ENCODE measurements at places on chromosomes 11 and 22. TPM values are rescaled to one million over a fixed set of nuclear protein-coding genes. Genes with fewer than 3 reads are reported as not detected.

The IGSF22 gene
- polyA plus RNA-seq: 0.90 TPM

The SMIM35 gene
- polyA plus RNA-seq: 0.12 TPM

The OR10A2 gene
- not detected for polyA plus RNA-seq

The HEPHL1 gene
- not detected for polyA plus RNA-seq

The HSCB gene
- 26.7 TPM for polyA plus RNA-seq

The FRMD8 gene
- polyA plus RNA-seq: 17.2 TPM

The POU2AF1 gene
- not detected for polyA plus RNA-seq

The F2 gene
- 0.94 TPM for polyA plus RNA-seq

The TBRG1 gene
- polyA plus RNA-seq: 83.2 TPM

The SLC22A24 gene
- not detected for polyA plus RNA-seq

The PHOX2A gene
- polyA plus RNA-seq: not detected

The HEPN1 gene
- polyA plus RNA-seq: not detected

The OR51M1 gene
- polyA plus RNA-seq: not detected

The CNTN5 gene
- 0.64 TPM for polyA plus RNA-seq

The TBX1 gene
- not detected for polyA plus RNA-seq

The ANO5 gene
- 3.6 TPM for polyA plus RNA-seq

The PPP2R5B gene
- 76.1 TPM for polyA plus RNA-seq

The GLYAT gene
- polyA plus RNA-seq: not detected

The DEUP1 gene
- polyA plus RNA-seq: 0.46 TPM

The FOLR2 gene
- polyA plus RNA-seq: not detected

The CDC45 gene
- 1.5 TPM for polyA plus RNA-seq

The BTBD18 gene
- polyA plus RNA-seq: not detected

The MMP10 gene
- polyA plus RNA-seq: not detected

The TMEM86A gene
- 3.3 TPM for polyA plus RNA-seq

The DSCAML1 gene
- 1.3 TPM for polyA plus RNA-seq

The OTOG gene
- polyA plus RNA-seq: 0.08 TPM

The PGA4 gene
- not detected for polyA plus RNA-seq

The PGR gene
- polyA plus RNA-seq: not detected

The CAPN1 gene
- polyA plus RNA-seq: 102 TPM

The FGF19 gene
- 6.2 TPM for polyA plus RNA-seq

The UCP3 gene
- 6.8 TPM for polyA plus RNA-seq

The MISFA gene
- 3.0 TPM for polyA plus RNA-seq

The MYRF gene
- 0.86 TPM for polyA plus RNA-seq

The BANF1 gene
- 41.6 TPM for polyA plus RNA-seq

The PNPLA5 gene
- not detected for polyA plus RNA-seq

Measured in neural cell (in vitro differentiated cells).